ENCODE measurements at places on chromosomes 1 and 21.

DNA sequence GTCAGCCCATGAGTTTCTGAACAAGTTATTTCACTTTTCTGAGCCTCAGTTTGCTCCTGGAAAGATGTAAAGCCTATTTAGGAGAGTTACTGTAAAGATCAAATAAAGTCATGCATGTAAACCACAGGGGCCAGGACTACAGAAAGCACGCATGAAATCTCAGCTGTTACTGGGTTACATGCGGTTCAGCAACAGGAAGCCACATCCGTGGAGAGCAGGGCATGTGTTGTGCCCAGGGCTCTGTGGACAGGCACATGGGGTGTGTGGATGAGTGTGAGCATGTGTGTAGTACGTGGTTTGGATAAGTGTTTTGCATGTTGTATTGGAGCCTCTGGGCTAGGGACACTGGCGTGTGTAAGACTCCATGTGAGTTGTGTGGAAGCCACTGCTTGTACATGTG, 2.2 kb upstream of the EPHA2 start:
- DNase-seq = no peak

DNA sequence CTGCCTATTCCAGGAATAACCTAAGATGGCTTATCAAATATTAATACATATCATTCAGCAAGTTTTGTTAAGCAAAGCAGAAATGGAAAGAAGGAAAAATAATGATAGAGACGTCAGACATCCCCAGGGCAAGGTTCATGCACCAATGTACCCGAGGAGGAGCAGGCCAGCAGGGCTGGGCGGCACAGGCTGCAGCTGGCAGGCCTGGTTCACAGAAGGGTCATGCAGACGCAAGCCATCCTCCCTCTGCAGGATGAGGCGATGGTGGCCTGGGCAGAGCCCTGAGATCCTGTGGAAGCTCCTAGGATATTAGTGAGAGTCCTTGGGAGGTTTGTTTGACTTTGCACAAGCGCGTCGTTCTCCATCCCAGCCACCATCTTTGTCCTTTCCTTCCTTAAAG, 30.0 kb downstream of the BATF3 start:
- no peak for DNase-seq

- peak; percentile 69 for DNase-seq
Measured at GRCh38 chr21:38733972-38734546, 71.7 kb upstream of the ETS2 start.

DNA sequence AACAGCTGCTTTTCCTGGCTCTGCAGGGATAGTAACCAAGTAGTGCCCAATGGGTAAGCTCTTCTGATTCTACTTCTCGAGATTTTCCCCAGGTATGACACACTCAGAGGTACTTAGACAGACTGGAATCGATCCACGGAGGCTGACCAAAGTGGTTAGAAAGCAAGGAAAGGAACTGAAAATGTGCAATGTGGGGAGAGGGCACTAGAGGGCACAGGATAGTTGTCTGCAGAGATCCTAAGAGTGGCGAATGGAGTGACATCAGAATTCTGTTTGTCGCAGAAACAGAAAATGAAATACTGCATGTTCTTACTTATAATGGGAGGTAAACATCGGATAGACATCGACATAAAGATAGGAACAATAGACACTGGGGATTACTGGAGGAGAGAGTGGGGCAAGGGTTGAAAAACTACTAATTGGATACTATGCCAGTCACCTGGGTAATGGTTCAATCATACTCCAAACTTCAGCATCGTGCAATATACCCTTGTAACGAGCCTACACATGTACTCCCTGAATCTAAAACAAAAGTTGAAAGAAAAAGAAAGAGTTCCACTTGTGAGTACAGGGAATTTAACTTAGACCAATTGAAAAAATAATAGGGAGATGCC, 23.3 kb downstream of the CYP2J2 start:
- no peak for DNase-seq

DNA sequence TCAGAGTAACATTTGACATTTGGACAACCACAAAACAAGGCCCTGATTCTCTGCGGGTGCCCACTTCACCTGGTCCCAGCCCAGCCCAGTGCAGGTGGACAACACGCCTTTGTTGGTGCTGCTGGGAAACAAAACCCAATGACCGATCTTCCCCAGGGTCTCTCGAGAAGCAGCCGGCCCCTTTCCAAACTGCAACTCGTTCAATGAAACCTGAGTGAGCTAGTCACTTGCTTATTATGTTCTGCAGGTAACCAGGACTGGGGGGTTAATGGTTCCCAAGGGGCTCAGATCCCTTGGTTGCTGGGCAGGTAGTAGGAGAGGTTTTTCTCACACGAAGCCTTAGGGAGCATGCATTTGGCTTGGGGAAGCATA, 42.9 kb downstream of the ABCG1 start:
- DNase-seq = no peak

DNA sequence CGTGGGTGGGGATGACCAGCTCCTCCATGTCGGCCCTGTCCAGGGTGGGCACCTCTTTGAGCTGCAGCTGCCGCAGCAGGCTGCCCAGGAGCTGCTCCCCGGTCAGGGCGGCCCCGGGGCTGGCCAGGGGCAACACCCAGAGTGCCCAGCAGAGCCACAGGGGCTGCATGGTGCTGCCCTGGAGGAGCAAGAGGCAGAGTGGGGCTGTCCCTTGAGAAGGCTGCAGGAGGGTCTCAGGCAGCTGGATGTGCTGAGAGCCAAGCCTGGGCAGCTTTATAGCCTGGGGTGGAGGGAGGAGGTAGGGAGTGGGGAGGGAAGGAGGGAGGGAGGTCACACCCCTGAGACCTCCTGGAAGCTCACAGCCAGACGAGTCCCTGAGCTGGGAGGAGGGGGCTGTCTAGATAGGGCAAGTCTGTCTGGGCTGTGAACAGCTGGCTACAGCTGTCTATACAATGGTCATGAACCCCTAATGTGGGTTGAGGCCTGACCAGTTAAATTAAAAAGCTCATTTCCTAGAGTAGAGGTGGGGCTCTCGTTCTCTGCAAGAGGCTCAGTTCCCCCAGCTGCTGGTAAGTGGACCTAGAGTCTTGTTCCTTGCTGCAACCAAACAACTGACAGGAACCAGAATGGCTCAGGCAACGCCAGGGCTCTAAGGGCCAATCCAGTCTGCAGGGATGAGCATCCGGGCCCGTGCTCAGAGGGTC, at the start of gene LEFTY1:
LEFTY1 (minus strand) TSS at position 249 of the 704 bp plus-strand sequence; CDS start at position 169, 80 bp downstream.
- DNase-seq = no peak

DNA sequence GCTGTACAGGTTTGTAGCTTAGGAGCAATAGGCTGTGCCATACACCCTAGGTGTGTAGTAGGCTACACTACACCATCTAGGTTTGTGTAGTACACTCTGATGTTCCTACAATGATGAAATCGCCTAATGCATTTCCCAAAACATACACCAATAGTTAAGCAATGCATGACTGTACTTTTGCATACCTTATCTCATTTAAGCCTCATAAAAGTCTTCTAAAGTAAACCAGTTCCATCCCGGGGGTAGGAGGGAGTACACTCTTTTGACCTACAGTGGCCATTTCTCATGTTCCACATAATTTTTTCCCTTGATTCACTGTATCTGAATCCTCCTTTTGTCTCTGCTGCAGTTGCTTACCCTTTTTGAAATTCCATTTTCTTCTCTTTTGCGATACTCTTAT, 12.2 kb downstream of the TRMT13 start:
- no peak for DNase-seq

DNA sequence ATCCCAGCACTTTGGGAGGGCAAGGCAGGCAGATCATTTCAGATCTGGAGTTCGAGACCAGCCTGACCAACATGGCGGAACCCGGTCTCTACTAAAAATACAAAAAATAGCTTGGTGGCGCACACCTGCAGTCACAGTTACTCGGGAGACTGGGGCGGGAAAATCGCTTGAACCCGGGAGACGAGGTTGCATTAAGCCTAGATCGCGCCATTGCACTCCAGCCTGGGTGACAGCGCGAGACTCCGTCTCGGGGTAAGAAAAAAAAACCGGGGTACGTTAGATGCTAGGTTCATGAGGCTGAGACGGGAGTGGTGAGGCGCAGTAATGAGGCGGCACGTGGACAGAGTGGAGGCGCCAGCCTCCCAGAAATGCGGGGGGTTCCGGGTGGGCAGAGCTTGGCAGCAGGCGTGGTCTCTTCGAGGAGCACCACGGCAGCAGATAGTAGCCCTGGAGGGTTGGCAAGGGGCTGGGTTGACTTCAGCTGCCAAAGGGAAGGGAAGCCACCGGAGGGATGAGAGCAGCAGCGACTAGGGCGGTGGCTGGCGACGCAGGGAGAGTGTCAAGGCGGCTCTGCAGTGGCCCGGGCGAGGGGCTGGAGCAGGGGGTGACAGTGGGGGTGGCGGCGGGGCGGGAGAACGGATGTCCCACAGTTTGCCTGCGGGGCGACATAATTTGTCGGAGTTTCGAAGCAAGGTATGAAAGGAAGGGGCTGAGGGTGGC, 832 bp downstream of the MRPL20 start:
- DNase-seq = no peak

- no peak for DNase-seq
Measured at GRCh38 chr1:110626889-110627288, 20.7 kb upstream of the KCNA2 start.

DNA sequence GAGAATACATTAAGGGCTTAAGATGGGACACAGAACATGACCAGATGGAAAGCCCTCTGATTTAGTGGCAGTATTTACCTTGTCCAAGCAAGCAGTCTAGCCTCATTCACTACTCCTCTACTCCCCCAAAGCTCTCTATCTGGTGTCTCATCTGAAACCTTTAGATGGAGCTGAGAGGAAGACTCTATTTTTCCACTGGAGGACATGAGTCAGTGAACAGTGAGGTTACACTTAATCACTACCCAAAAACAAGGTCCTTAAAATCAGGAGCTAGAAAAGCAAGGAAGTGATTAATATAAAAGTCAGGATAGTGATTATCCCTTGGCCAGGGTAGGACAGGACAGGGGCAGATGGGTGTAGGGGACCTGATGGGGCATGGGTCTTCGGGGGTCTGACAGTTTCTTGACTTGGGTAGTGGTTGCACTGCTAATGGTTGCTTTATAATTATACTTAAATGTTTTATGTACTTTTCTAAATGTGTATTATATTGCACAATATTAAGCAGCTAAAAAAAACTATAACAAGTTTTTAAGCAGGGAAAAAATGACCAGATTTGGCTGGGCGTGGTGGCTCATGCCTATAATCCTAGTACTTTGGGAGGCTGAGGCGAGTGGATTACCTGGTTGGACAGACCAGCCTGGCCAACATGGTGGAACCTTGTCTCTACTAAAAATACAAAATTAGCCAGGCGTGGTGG, 3.0 kb downstream of the PTPN22 start:
- no peak for DNase-seq

DNA sequence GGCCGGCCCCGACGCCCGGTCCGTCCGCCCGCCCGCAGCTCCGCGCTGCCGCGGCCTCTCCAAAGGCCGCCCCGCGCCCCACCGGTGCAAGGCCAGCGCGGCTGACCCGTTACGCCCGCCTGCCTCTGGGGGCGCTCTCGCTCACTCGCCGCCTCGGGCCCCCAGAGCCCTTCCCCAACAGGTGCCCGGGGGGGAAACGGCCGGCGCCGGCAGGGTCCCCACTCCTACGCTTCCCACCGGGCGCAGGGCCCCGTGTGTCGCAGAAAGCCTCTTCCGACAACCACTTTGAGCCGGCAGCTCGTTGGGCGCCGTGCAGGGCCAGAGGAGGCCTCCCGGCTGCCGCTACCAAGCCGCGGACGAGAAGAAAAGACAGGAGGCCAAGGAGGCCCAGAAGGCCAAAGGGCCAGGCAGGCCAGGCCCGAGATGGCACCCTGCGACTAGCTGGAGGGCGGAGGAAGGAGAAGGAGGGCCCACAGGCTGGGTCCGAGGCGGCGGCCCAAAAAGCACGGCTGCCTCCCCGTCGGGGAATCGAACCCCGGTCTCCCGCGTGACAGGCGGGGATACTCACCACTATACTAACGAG, 64.9 kb upstream of the FCGR2A start:
- peak; percentile 47 for DNase-seq

- no peak for DNase-seq
Measured at GRCh38 chr1:13707164-13707563, 7.2 kb downstream of the PRDM2 start.

DNA sequence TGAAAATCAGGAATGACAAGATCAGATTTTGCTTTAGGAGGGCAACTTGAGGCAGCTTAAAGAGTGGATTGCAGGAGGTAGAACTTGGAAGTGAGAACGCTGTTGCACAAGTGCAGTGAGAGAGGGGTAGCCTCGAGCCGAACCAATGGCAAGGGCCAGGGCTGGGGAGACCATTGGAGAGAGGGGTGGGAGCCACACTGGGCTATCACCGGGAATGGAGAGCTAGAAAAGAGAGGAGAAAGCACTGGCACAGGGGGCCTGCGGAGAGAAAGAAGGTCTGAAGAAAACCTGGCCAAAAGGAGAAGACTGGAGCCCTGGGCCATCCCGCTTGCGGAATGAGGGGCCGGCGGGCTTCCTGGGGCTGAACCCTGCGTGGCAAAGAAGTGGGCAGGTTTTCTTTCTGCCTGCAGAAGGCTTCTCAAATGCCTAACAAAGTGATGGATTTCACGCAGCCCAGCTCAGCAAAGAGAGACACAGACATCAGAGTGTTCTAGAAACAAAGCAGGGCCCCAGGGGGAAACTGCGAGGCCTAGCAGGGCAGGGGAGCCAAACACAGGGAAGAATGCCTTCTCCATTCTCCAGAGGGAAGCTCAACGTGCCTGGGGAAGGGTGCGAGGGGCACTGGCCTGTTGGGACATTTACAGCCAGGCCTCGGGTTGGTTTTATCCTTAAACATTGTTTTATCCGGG, 1.2 kb upstream of the SLC37A1 start:
- no peak for DNase-seq

GRCh38 chr1:186564582-186564981, 103.7 kb upstream of the PDC start:
- no peak for DNase-seq

DNA sequence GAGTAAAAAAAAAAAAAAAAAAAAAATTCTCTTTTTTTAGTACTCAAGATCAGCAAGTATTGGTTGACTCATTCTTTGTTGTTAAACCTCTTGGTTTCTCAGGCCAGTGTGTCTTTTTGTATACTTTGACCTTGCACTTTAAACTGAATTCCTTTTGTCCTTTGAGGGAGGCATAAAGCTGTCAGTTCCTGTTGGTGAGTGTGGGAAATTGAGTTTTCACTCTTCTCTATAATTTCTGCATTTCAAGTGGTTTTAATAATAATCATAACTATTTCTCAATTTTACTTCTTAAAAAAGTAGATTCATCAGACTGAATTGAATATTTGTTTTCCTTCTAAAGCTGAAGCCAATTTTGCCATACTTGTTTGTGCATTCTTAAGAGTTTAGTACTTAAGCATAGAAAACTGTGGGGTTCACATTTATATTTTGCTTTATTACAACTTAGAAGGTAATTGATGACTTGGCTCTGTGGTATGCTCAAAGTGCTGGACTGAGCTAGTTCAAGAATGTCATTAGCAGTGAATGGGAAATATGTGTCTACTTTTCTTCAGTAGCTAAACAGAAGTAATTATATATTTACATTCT, 43.4 kb downstream of the ITSN1 start:
- no peak for DNase-seq

DNA sequence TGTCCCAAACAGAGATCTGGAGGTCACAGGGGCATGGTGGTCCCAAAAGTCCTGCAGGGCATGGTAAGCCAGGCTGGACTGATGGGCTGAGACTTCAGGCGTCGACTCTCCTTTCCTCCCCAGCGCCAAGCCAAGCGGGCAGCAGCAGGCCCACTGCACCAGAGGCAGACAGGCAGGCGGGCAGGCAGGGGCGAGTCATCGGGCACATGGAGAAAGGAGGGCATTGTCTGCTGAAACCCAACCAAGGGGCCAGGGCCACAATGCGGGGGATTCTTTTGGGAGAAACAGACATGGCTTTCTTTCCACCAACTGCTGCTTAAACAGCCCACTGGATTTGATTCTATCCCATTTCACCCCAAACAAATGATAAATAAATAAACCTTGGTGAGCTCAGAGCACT, 46.2 kb downstream of the TRABD2B start:
- no peak for DNase-seq

- DNase-seq = no peak
Measured at GRCh38 chr1:67464746-67465145, 34.5 kb upstream of the SERBP1 start.

Data from memory B cell (primary cell).